Heart left ventricle (tissue), 16 donors: ENCODE measurements at places on chromosomes 2 and 18. TPM values are rescaled to one million over a fixed set of nuclear protein-coding genes. Genes with fewer than 3 reads are reported as not detected.

GRCh38 chr2:142285480-142285879 is 154.7 kb upstream of the LRP1B start:
- no peak for DNase-seq

The FSIP2 gene
- total RNA-seq = 1.5 TPM

DNA sequence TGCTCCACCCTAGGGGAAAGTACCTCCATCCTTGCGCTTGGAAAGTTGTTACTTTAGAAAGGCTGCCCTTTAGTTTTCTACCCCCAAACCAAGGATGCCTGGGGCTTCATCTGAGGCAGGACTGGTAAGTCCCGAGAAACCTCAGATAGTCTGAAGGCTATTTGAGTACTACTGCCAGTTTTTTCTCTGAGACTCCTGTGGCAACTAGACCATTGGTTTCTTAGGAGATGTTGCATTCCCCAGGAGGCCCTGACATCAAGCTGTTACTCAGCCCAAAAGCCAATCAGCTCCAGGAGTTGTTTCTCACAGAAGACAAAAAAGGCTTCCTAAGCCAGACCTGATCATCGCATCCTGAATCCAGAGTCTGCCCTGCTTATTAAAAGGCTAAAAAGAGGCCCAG is 67.2 kb downstream of the COLEC12 start:
- DNase-seq = no peak

The PHLPP1 gene
- 7.0 TPM for total RNA-seq

The CNDP1 gene
- total RNA-seq = not detected

- no peak for DNase-seq
Observed at GRCh38 chr2:157764386-157764785, 111.7 kb downstream of the ACVR1 start.

GRCh38 chr2:35787302-35788031 is 568.1 kb upstream of the CRIM1 start:
- no peak for DNase-seq

The IL1F10 gene
- not detected for total RNA-seq

DNA sequence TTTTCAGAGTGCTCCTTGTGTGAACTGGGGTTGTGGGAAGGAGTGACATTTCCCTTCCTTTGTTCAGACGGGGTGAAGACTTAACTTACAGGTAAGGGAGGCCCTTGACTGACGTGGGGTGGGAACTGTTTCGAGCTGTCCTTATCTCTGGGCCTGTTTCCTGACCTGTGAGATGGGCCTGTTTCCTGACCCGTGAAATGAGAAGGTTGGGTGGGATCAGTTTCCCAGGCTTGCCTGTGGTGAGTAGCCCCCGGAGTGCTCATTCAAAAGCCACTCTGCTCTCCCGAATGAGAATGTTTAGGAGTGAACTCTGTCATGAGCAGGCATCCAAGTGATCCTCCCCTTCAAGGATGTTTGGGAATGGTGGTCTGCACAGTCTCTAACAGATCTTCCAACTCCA is 4.1 kb upstream of the LYPD6B start:
- DNase-seq = no peak

The COL3A1 gene
- 97.4 TPM for total RNA-seq

GRCh38 chr2:42314892-42315468 is 46.0 kb downstream of the COX7A2L start:
- no peak for DNase-seq

DNA sequence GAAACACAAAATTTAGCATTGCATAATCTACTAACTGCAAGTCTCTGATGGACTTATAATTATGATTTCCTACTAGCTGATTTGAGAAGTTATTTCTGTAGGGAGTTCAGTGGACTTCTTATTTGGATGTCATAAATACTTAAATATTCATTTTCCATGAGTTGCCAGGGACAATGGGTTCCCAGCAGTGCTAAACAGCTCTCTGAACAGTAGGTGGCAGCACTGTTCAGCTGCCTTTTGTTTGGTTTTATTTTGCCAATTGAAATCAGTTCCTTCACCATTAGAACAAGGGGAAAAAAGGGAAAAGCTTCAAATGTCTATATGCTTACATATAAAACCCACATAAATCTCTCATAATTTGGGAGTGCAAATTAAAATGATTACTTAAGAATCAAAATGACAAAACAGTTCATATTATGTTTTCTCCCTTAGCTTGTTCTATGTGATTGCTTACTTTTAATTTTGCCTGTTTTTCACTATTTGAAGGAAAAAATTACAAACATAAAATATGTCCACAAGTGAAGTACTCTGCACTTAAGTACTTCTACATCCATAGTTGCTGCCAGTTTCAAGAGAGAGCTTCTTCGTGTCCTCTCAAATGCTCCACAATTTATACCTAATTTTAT is 898.9 kb downstream of the CPS1 start:
- no peak for DNase-seq

- DNase-seq = no peak
Observed at GRCh38 chr2:45382744-45383143, 228.3 kb downstream of the SRBD1 start.

The ABCG8 gene
- not detected for total RNA-seq

GRCh38 chr18:79367989-79368388 is 27.7 kb upstream of the NFATC1 start:
- DNase-seq = peak; percentile 51

GRCh38 chr2:32922501-32922900 is 24.3 kb upstream of the LTBP1 start:
- no peak for DNase-seq

GRCh38 chr2:62234755-62235655 is 39.1 kb downstream of the B3GNT2 start:
- DNase-seq = no peak

DNA sequence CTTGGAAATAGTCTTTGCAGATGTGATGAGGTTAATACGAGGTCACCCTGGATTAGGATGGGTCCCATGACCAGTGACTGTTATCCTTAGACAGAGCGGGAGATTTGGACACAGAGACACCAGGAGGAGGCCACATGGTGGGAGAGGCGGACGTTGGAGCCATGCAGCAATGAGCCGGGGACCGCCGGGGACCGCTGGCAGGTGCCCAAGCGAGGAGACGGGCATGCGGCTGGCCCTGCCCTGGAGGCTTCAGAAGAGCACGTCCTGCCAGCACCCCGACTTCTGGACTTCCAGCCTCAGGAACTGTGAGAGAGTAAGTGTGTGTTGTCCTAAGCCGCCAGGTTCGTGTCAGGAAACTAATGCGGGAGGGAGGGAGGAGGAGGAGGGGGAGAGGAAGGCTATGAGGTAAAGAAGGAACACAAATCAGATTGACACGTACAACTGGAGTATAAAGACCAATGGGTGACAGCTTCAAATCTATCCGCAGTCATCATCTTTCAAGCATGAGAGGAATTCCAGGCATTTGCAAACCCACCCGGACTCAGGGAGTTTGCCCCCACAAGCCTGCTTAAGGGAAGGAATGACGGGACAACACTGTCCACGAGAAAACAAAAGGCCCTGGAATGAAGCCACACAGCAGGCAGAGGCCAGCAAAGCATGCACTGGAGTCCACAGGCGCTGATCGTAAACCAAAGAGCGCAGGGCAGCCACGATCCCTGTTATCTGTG is 11.6 kb upstream of the BOK start:
- DNase-seq = no peak

DNA sequence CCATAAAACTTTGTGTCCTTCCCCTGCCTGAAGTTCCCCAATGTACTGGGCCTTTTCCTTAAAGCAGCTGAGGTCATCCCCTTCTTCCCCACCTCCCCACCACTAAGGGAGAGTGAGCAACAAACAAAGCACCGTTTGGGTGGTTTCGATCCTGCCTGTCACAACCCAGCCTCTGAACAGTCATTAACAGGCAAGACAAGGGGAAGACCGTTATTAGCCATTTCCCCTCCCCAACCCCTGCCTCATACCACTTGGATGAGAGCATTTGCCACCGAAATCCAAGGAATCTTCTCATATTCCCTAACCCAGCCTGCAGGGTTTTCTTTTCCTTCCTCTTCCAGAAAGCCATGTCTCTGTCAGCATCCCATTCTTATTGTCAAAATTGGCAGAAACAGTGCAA is 65.6 kb downstream of the STRADB start:
- DNase-seq = no peak

GRCh38 chr2:37376421-37377186 is 32.2 kb downstream of the QPCT start:
- DNase-seq = no peak

DNA sequence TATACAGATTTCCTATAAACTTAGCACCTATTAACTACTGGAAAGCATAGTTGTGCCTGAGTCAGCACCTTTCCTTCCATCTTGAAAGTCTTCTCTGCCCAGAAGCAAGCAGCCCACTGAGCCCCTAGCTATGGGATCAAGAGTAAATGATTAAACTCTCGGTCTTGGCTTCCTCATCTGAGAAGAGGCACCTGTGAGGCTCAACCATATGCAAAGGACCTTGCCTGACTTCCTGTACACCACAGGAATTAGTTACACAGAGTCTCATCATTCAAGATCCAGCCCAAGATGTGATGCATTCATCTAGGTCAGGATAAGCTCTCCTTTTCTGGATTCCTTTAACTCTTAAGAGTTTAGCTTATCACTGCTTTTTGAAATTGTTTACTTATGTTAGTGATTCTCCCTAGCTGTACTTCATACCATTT is 96.0 kb downstream of the CDH2 start:
- no peak for DNase-seq

The ALPI gene
- not detected for total RNA-seq

GRCh38 chr2:120709608-120710041 is 26.0 kb upstream of the GLI2 start:
- DNase-seq = no peak

The KCNIP3 gene
- 2.7 TPM for total RNA-seq

GRCh38 chr2:24913911-24914310 is 6.1 kb downstream of the ADCY3 start:
- DNase-seq = no peak

DNA sequence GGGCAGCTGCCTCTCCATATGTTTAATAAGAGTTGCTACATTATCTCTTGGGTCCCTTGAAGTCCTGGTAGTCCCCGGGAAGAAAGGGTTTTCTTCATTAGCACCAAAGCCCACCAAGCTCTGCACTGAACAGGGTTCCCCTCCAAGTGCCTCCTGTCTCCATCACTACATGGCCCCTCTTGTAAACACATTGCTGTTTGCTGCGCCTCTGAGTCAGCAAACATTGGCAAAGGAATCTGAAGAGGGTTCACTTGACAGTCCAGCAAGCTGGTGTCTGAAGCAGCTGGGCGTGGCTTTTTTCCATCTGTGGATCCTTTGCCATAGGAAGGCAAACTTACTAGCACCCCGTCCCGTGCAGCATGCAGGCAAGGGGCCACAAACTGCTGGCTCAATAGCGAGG is 82.8 kb downstream of the TEX51 start:
- DNase-seq = no peak

DNA sequence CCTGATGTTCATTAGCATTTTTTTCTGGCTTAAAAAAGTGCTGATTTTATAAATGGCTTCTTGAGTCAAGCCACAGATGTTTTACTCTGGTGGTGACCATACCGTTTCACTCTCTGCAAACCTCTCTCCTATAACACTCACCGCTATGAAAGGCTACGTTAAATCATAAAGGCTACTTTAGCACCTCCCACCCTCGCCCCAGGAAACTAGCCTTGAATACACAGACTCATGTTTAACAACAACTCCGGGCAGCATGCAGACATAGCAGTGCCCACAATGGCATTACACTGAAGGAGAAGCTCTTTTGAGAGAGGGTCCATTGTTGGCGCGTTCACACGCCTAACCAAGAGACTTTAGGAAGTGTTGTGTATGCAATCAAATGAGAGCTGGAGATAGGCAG is 5.6 kb downstream of the MYT1L start:
- no peak for DNase-seq

DNA sequence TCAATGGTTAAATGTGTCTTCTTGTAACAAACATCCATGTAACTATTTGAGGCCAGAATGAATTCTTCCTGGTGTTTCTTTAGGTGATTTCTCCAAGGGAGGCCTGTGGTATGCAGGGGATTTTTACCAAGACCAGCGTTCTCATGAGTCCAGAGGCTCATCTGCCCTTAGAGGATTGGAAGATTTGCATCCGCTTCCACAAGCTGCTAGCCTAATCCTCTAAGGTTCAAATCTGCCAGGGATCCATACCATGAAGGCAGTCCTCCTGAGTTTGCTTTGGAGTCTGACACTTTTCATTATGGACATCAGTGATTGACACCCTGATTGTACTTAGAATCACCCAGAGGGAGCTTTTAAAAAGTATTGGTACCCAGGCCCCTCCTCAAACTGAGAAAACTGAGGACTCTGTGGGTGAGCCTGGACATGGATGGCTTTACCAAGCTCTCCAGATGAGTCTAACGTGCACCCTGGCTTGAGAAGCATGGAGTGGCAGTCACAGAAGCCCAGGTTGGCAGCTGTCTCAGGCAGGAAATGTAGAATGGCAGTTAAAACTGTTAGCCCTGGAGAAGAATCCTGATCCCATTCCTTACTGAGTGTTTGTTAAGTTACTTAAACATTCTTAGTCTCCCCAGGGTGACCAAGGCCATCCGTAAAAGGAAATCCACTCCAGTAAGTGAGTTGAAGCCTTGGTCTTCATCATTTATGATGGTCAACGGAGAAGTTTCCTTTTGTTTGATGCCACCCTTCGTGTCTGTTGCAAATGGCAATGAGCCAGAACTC is 95.3 kb upstream of the RMDN2 start:
- no peak for DNase-seq

- no peak for DNase-seq
Observed at GRCh38 chr2:34523958-34524514, 924.9 kb upstream of the FAM98A start.

GRCh38 chr2:31057691-31058090 is 80.5 kb downstream of the GALNT14 start:
- DNase-seq = no peak

DNA sequence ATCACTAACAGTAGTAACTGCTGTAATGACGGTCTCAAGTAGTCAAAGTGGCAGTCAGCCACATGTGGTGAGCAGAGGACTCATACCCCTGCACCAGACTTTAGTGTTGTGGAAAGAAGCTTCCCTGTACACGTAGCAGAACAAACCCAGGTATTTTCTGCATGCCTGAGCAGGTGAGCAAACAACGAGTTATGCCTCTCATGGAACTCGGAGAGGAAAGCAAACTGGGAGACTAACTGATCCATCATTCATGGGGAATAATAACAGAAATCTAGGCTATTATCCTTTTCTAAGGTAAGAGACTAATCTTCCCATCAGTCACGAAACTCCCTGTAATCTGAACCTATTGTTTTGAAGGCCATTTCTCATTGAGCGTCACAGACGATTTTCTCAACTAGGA is 1495.2 kb upstream of the NXPH2 start:
- DNase-seq = no peak

DNA sequence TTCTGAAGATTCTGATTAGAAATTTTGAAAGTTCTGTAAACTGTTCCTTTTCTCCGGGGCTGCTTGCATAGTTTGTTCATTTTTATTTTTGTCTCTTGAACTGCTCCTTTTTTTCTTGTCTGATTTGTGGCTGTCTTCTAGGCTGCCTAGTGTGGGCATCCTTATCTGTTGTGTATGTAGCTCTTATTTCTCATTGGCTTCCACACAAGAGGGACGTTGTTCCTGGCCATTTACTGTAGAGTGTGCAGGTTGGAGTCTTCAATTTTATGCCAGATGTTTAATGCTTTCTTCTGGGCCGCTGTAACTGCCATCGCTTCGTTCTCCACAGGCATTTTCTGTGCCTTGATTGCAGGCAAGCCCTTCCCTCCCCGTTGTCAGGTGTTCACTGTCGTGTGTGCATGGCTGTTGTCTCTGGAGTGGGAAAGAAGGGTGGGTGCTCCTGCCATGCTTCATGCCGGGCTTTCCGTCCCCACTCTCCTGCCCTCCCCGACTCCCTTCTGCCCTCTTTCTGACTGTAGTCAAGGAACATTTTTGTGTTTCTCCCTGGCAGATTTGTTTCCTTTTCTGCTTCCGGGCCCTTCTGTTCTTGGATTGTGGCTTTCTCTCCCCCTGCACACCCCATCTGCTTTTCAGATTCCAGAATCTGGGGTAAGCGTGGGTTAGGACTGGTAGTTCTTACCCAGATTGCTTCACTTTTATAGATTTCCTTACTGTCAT is 15.5 kb downstream of the CEP192 start:
- DNase-seq = no peak
